Posterior vena cava (tissue), 2 donors: ENCODE measurements at places on chromosomes 7 and 10.

DNA sequence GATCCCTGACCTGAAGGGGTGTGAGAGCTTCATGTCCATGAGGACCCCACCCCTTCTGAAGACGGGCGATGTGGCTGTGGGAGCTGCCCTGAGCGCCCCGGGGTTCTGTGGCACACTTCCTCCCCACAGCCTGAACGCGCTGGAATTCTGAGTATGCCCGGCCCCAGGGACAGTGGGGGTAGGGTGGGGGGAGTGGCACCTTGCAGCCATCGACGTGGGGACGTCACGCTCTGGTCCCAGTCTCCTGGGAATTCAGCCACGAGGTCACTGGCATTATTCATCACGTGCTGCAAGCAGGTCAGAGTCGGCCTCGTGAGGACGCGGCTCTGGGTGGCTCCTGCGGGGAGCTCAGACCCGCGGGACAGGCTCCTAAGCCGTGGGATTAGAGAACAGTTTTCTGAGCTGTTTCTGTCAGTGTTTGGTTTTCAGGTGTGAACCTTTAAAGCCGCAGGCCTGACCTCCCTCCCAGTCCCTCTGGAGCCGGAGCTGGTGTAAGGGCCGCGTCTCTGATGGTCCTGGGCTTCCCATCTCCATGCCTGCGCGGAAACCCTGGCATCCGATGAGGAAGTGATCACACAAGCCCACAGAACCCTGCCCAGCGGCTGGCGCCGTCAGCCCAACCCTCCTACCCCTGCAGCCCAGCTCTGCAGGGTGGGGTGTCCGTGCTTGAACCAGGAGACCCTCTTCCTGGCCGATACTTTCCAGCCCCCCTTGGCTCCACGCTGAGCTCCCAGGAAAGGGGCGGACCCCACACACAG, 16.1 kb downstream of the GPR146 start:
- no peak for DNase-seq

DNA sequence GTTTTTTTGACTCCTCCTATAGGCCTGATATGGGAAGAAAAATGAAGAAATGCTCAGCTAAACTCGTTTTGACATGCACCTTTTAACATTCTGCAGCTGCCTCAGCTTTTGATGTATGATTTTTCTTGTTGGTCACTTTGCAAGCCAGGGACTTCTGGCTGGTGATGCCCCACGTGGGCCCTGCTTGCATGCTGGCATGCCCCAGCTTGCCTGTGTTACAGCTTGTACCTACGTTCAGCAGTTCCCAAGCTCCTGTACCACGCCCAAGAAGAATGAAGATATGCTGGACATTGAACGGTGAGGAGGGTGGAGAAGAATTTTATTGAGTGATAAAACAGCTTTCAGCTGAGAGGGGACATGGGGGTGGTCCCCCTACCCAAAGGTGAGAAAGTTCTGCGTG, 245.6 kb upstream of the FZD8 start:
- DNase-seq: no peak

DNA sequence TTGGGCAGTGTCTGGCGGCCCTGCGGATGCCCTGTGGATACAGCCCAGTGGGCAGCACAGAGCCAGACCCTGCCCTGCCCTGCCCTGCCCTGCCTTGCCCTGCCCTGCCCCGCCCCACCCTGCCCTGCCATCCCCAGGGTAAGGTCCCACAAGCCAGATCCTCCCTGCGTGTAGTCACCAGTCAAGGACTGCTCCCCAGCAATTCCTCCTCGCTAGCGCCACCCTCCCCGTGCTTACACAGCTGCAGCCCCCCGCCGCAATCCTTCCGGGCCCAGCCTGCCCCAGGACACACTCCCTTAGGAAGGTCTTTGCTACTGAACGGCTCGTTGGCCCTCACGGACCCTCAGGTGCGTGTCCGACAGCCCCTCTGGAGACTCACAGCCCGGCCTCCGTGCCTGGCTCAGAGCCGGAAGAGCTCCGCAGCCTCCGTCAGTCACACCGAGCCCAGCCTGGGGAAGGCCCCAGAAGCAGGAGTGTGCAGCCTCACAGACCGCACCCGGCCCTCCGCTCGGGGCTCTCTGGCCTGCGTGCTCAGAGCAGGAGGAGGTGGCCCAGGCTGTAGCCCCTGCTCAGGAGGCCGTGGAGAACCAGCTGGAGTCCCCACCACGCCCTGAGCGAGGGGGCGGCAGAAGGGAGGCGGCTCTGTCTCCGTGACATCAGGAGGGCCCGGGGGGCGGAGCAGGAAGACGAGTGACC, 68.3 kb downstream of the PWWP2B start:
- DNase-seq: no peak

GRCh38 chr7:116261904-116262303, 51.6 kb downstream of the TES start:
- no peak for DNase-seq

DNA sequence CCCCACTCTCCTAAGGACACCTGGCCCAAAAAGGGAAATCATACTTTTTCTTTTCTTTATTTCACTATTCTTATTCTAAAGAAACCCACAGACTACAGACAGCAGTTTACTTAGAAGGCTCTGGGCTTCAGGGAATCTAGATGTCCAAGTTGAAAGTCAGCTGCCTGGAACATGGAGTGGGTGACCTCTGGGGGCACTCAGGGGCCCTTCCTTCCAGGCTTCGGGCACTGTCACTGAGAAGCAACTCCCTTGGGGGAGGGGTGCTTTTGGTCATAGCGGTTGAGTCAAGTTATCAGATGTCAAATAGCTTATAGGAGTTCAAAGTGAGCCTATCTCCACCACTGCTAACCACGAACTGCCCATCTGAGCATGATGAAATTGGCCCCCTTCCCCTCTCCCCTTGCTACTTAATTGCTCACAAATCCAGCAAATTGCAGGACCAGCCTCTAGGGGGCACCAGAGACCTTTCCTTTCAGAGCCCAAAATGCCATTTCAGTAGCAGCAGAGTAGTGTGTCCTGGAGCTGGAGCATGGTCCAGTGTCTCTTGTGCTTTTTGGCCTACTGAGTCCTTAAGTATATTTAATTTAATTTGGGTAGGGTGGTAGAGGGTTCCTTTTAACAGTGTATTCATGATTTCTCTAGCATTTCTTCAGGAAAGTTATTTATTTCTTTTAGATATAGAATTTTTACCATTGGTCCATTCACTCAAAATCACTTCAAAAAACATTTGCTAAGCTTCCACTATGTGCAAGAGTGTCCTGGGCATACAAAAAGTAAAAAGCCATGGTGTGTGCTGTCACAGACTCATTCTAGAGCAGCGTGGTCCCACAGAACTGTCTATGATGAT, 463.8 kb downstream of the KCNMA1 start:
- DNase-seq: peak; percentile 85

DNA sequence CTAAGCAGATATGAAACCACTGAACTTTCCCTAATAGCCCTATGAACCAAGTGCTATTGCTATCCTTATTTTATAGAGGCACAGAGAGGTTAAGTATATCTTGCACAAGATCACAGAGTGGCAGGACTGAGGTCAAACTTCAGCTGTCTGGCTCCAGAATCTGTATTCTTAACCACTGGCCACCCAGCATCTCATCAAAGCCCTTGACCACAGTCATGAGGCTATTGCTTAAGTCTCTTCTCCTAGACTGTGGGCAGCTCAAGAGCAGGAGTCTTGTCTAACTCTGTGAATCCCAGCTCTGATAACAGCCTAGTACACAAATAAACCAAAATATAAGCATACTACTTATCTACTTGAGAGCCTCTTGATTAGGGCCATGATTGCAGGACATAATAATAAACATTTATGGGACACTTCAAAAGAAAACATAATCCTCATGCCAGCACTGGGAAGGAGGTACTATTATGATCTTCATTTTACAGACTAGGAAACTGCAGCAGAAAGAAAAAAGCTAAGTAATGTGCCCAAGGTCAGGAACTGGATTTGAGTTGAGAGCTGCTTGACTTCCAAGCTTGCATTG, 22.4 kb upstream of the SMC3 start:
- DNase-seq: no peak

GRCh38 chr10:43145311-43145710, 7.1 kb downstream of the CSGALNACT2 start:
- no peak for DNase-seq

GRCh38 chr10:49037187-49037586, 78.1 kb downstream of the VSTM4 start:
- DNase-seq: no peak

DNA sequence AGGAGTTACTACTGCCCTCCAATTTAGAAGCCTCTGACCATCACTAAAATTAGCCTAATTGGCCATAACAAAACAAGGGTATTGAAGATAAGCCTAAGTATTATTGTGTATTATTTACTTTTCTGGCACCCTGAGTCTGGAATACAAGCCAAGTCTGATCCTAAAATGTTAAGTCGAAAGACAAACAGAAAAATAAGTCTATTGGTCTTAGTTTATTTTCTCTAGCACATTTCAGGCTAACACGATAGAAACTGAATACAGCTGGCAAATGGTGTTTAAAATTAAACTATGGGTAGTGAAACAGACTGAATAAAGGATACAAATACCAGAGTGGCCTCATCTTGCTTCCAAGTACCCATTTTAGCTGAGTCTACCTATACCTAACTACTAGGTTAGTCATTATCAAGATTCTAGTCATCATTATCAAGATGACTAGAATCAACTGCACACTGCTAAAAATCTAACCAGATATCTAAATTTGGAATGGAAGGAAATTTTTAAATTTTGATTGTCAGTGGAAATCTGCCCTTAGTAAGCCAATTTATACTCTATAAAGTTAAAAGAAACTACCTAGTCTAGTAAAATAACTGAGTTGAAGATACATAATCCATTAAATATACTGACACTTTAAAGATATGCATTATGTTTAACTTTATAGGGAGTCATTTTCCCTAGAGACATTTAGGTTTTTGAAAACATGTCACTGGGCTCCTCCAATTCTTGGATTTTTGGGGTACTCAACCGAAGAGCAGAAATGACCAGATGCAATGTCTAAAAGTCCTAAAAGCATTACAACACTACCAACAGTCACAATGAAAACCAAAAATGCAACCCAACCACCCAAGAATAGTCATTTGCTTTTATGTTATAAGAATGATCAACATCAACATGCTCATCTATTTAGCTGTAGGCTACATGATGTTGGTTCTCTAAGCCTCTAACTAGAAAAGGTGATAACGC, 80.9 kb downstream of the NT5C2 start:
- DNase-seq: no peak

DNA sequence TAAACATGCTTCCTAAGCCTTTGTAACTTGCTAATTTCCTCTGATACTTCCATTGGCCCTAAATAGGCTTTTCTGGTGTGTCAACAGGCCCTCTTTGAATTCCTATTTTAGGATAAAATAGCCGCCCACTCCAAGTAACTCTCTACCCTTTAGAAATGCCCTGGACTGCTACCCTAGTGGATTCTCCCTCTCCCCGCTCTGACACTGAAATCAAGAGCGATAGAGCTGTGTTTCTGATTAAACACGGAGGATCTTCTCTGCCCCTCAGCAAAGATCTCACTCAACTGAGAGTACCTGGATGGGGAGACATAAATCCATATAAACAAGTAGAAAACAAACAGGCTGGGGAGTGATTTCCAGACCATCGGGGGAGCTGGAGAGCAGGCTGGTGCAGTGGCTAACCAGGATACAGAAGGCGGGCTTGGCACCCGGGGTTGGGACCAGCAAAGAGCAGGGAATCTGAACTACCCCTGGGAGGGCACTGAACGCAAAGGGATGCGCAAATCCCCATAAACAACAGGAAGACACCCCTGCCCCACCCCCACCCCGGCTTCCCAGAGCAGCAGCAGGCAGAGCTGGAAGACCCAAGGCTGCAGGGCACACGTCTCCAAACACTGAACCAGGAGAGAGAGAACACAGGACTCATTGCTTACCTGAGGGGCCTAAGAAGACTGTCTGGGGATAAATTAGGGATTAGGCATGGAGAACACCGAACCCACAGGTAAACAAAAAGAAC, 2.5 kb downstream of the ASB13 start:
- DNase-seq: no peak

GRCh38 chr10:95391164-95391563, 100.4 kb upstream of the PDLIM1 start:
- DNase-seq: peak; percentile 47

DNA sequence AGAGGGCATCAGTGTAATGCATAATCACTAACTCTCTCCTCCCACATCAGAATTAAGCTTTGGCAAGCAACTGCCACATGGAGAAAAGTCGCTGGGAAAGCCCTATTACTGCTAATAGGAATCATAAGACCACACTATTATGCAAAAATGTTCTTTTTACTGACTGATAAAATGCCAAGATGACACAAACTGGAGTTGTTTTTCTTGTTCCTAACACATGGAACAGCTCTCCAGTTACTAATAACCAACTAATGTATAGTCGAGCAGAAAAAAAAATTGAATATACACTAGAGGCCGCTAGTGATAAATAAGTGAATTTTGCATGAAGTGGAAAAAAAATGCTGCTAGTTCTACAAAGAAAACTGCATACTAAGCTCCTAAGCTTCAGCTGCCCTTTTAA, 165.6 kb downstream of the TPK1 start:
- DNase-seq: no peak

DNA sequence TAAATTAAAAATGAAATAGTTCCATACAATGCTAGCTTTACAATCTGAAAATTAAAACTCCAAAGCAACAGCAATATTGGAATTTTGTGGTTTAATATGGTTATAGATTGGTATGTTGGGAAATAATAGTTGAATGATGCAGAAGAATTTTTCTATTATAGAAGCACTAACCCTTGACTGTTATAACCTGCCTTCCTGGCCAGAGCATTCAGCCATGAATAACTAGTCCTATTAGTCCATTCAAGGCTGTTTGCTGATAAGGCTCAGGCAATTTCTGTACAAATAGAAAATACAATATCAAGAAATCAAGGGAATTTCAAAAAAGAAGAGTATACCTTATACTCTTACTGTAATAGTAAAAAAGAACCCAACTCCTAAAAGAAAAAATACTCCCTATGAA, 101.6 kb upstream of the SP4 start:
- no peak for DNase-seq

DNA sequence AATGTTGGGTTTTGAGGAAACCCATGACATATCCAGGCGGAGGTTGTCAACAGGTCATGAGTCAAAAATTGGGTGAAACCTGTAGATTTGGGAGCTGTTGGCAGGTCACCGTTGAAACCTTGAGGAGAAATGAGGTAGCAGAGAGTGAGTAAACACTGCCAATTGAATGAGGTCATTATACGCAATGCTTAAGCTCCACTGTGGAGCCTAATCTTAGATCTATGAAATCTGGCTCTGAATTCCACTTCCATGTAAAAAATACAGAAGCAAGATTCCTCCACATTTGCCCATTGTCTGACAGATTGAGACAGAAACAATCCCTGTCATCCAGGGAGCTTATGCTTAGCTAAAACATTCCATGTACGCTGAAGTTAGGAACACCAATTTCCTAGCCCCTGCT, 76.0 kb upstream of the IL6 start:
- no peak for DNase-seq

GRCh38 chr7:151680810-151681209, 161.1 kb upstream of the RHEB start:
- peak; percentile 86 for DNase-seq

GRCh38 chr7:38736138-38736537, 105.0 kb upstream of the AMPH start:
- DNase-seq: no peak

GRCh38 chr7:18663321-18663720, 167.8 kb downstream of the HDAC9 start:
- no peak for DNase-seq

GRCh38 chr7:130210181-130210935, 2.7 kb downstream of the SSMEM1 start:
- no peak for DNase-seq

- DNase-seq: no peak
Measured at GRCh38 chr7:8579661-8580194, 146.3 kb downstream of the NXPH1 start.
